ENCODE measurements at places on chromosomes 1 and 21. TPM values are rescaled to one million over a fixed set of nuclear protein-coding genes. Genes with fewer than 3 reads are reported as not detected.

CELA3A gene
- total RNA-seq = not detected

- DNase-seq = no peak
These were observed 27.1 kb upstream of the CD34 start for GRCh38 chr1:207938016-207938415.

DNA sequence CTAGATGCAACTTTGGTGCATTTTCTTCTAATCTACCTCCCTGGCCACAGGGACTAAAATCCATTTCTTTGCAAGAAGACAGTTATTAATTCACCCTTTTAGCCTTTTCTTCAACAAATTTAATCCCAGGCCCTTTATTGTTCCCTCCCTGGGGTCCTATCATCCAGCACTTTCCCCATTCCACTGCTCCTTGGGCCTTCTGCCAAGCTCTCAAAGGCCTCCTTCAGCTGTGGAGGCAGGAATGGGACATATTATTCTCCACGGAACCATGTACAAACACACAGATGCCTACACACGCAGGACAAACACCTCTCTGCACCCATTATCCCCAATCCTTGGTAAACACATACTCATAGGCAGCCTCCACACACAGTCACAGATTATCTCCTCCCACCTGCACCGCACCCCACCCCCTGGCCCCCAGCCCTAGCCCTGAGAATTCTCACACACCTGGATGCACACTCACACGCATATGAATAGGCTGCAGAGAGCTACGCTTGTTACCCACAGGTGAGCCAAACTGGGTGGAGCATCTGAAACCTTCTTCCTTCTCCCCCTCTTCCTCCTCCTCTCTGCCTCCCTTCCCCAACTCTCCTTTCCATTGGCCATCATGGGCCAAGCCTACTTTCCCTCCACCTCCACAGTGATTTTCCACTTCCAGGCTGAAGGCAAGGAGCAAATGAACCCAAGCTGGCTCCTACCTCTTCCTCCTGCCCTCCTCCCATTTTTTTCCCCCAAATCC, 11.7 kb downstream of the TAGLN2 start:
- DNase-seq = no peak

DNA sequence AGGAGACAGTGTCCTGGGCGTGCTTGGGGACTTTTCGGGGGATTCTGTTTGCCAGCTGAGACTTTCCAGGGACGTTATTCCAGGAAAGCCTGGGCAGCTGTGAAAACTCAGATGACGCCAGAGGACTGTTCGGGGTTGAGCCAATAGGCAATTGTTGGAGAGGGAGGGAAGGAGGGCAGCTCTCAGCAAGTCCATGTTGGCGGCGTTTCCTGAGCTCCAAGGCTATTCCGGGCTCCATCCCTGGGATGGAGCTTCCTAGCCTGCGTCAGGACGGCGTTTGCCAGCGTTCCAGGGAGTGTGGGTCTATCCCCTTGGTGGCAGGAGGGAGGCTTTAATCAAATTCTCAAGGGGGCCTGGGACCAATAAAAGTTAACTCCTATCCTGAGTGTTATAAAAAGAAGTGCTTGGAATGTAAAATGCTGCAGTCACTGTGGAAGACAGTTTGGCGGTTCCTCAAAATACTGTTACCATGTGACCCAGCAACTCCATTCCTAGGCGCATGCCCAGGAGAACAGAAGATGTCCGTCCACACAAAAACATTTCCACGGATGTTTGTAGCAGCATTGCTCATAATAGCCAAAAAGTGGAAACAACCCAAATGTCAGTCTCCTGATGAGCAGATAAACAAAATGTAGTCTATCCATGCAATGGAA, 15.2 kb downstream of the SLC27A3 start:
- peak; percentile 92 for DNase-seq

DNA sequence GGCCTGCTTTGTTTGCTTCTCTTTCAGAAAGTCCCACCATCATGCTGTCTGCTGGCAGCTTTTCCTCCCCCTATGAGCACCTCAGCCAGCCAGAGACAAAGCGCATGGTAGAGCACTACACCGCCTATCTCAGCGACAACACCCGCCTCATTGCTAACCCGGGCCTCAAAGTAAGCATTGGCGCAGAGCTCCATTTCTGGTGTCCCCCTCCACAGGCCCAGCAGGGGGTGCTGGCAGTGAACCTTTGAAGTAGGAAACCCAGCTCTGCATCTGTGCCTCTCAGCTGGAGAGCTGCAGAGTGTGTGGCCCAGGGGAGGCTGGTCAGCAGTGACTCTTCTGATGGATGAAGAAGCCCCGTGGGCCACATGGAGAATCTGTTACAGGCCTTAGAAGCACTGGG, 81.2 kb upstream of the RAVER2 start:
- no peak for DNase-seq

HMGCS2 gene
- total RNA-seq = not detected

SPRR1B gene
- not detected for total RNA-seq

NUDT4B gene
- total RNA-seq = 6.1 TPM

DNA sequence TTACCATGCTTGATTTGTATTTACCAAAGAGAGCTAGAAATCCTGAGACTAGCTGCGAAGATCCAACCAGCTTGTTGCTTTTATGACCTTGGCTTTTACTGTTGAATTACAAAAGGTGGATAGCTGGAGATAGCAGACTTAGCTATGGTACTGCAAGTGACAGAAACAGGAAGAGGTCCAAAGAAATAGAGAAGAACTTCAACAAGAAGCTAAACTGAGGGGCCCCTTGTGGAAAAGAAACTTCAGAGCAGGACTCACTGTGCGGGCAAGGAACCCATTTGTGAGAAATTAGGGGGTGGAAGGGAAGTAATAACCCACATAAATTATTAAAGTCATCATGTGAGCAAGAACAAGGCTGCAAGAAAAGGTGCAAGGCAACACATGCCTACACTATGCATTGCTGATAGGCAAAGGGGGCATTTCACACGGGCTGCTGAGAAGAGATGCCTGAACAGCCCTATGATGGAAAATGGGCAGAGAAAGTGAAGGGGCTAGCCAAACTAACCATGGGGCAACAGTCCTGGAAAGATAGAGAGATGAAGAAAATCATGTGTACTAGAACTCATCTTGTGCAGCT, 116.6 kb upstream of the PRDX6 start:
- DNase-seq = no peak
